ENCODE measurements at places on chromosomes 6 and 20. TPM values are rescaled to one million over a fixed set of nuclear protein-coding genes. Genes with fewer than 3 reads are reported as not detected.

Gene PREX1
- total RNA-seq, result 16.9 TPM

Gene GPR63
- 0.99 TPM for total RNA-seq

Gene POPDC3
- total RNA-seq, result 22.5 TPM

Gene SLC32A1
- total RNA-seq, result not detected

Gene CFAP61
- 0.17 TPM for total RNA-seq

Gene NOTCH4
- total RNA-seq, result 1.3 TPM

Gene EPHA7
- total RNA-seq, result not detected

Gene C6orf58
- total RNA-seq, result not detected

Gene TRIM15
- total RNA-seq, result not detected

Gene FAM83D
- total RNA-seq, result 27.2 TPM

Gene OR14J1
- total RNA-seq, result not detected

Gene FAM83B
- total RNA-seq, result under 0.01 TPM

Gene TFAP2D
- total RNA-seq, result not detected

Gene B3GAT2
- under 0.01 TPM for total RNA-seq

Gene PCSK2
- not detected for total RNA-seq

Gene ABHD12
- total RNA-seq, result 66.0 TPM

Gene SLC12A5
- 0.17 TPM for total RNA-seq

Gene IL17F
- not detected for total RNA-seq

Gene HLA-DMA
- 4.7 TPM for total RNA-seq

Gene KAT14
- 14.0 TPM for total RNA-seq

Gene GGTLC1
- total RNA-seq, result not detected
